ENCODE measurements at places on chromosomes 2 and 18.
A peak's percentile ranks its signal among the peaks of the same experiment; 100 is the strongest.

GRCh38 chr2:113136828-113137775 is 9.7 kb downstream of the IL1RN start:
- DNase-seq = peak; percentile 2

GRCh38 chr2:71492112-71492511 is 38.8 kb downstream of the DYSF start:
- DNase-seq = no peak

DNA sequence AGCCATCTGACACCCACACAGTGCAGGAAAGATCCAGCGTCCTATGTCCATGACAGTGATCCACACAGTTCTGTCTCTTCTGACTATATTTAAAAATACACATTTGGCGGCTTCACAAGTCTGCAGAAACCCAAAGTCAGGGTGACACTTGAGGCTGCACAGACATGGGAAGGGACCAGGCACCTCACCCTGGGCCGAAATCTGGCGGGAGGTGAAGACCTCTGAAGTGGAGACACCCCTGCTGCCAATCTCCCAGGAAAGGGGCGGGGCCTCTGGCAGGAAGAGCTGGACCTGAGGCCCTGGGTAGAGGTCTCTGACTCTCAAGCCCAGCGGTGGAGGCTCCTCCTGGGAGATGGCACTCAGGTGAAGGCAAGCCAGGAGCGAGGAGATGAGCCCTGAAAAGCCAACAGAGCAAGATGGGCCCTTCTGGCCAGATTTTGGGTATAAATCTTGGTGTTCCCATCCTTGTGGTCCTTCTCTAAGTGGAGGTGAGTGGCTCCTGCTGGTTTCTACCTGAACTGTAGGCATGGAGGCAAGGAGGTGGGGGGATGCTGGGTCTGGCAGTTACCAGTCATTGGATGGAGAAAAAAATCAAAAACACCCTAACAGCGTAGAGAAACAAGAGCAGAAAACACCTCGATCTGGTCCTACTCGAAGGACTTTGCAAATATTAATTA is 248.4 kb downstream of the HDAC4 start:
- DNase-seq = no peak

GRCh38 chr2:106294182-106294581 is 100.1 kb upstream of the UXS1 start:
- DNase-seq = no peak

DNA sequence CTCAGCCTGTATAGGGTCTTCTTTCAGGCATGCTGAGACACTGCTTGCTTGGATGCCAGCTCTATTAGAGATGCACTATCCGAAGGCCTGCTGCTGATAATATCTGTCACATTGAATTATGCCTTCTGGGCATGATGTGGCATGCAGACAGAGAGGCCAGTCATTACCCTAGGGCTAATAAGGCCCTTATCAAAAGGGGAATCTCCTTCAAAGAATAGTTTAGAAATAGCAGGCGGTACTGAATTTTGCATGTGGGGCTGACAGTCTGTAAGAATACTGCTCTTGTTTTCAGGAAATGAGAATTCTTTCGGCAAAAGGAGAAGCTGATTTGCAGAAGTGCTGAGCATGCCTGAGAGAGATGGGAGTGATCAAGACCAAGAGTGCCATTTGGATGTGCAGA is 13.1 kb upstream of the LHCGR start:
- no peak for DNase-seq

GRCh38 chr2:241798081-241798630 is 10.8 kb upstream of the NEU4 start:
- DNase-seq = no peak
